ENCODE measurements at places on chromosomes 7 and 10.

GRCh38 chr10:88281592-88282347, 301.3 kb downstream of the RNLS start:
- no peak for DNase-seq

- no peak for DNase-seq
Measured at GRCh38 chr10:45155784-45156183, 155.1 kb downstream of the ZNF22 start.

GRCh38 chr10:122128357-122128756, 139.4 kb downstream of the TACC2 start:
- DNase-seq: no peak

GRCh38 chr7:74657692-74658177, at the start of gene GTF2I:
TSS of gene GTF2I (plus strand) at chr7:74657718. CDS start at chr7:74689129, 31,411 bp downstream.
- no peak for DNase-seq

GRCh38 chr10:93711891-93712290, 9.5 kb upstream of the FRA10AC1 start:
- DNase-seq: no peak
